ENCODE measurements at places on chromosomes 5 and 9. TPM values are rescaled to one million over a fixed set of nuclear protein-coding genes. Genes with fewer than 3 reads are reported as not detected.
A peak's percentile ranks its signal among the peaks of the same experiment; 100 is the strongest.

The CDC25C gene
- polyA plus RNA-seq, result 3.3 TPM

The S1PR3 gene
- polyA plus RNA-seq, result 33.2 TPM

- DNase-seq, result no peak
Observed at GRCh38 chr5:43227655-43228054, 35.6 kb downstream of the NIM1K start.

GRCh38 chr5:81787474-81788242 lies 36.8 kb upstream of the SSBP2 start:
- DNase-seq, result peak; percentile 89

- DNase-seq, result no peak
Observed at GRCh38 chr5:153537207-153537606, 46.7 kb downstream of the GRIA1 start.

DNA sequence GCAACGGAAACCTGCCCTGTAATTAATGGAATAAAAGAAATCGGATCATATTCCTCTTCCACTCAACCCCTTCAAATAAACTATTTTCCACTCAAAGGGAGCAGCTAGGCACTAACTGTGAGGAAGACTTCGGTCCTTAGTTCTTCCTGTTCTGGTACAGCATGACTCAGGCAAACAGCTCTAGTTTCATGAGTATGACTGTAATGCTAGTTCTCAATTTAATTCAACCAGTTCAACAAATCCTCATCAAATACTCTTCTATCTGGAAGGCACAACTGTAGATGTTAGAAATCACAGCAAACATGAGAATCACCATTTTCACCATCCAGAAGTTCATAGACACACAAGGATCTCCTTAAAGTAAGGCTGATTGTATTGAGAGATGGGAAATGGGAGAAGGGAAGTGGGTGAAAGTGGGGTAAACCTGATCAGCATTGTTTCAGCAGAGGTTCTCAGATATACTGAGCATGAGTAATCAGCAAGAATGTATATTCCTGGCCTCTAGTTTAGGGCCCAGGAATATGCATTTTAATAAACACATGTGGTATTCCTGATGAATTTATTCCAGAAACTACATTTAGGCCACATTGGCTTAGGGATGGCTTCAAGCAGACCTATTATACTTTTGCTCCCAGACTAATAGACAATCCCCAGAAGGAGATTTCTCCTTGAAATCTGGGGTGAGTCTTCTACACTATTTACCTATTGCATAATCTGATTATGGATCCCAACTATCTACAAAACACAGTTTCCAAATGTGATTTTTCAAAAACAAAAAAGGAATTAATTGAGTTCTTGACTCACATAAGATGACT lies 141.1 kb upstream of the SLC12A2 start:
- no peak for DNase-seq

GRCh38 chr5:112811023-112811422 lies 50.1 kb upstream of the SRP19 start:
- no peak for DNase-seq

DNA sequence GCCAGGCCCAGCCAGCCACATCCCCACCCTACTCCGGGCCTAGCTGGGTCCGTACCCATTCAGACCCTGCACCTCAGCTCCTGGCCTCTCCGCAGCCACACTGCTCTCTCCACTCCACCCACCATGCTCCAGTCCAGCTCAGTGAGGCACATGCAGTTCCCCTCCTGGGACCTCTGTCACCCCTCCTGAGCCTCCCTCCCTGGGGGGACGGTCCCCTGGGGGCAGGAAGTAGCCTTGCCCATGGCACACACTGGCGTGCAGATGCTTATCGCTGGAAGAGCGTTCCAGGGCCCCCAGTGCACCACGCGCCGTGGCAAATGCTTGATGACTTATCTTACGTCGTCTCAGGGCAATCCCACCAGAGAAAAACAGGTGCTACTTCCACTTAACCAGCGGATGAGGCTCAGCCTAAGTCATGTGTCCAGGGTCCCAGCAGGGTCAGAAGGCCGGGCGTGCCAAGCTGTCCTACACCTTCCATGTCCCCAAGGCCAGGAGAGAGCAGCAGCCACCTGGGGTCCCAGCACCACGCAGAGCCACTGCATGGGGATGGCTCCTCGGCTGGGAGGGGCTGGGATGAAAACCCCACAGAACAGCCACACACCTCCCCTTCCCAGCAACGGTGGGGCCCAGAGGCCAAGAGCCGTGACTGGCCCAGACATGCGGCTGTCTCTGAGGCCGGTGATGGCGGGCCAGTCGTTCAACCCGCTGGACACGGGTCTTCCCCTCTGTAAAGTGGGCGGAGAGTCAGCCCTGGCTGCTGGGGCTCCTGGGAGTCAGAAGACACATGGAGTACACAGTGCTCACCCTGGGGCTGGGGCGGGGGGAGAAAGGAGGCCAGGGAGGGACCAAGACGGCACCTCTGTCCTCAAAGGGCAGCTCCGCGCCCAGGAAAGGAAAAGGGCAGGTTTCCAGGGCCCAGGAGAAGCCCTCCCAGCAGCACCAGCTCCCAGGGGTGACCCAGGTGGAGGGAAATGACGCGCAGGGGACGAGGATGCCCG lies 2.6 kb upstream of the CCDC187 start:
- DNase-seq, result no peak

DNA sequence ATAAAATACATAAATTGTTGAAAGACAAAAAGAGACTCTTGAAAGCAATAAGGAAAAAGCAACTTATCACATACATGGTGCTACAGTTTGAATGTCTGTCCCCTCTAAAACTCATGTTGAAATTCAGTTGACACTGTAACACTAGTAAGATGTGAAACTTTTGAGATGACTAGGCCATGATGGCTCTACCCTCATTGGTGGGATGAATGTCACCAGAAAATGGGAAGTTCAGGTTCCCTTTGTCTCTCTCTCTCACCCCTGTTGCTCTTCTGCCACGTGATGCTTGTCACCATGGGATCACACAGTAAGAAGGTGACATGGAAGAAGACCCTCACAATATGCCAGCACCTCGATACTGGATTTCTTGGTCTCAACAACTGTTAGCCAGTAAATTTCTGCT lies 50.3 kb upstream of the SPTLC1 start:
- no peak for DNase-seq
